ELR (cell line): ENCODE measurements at places on chromosomes 12 and 14.

- DNase-seq: no peak
These were observed 99.9 kb upstream of the MAP1LC3B2 start for GRCh38 chr12:116459011-116459875.

GRCh38 chr12:122244565-122245371, 18.9 kb upstream of the DIABLO start:
- DNase-seq: no peak

DNA sequence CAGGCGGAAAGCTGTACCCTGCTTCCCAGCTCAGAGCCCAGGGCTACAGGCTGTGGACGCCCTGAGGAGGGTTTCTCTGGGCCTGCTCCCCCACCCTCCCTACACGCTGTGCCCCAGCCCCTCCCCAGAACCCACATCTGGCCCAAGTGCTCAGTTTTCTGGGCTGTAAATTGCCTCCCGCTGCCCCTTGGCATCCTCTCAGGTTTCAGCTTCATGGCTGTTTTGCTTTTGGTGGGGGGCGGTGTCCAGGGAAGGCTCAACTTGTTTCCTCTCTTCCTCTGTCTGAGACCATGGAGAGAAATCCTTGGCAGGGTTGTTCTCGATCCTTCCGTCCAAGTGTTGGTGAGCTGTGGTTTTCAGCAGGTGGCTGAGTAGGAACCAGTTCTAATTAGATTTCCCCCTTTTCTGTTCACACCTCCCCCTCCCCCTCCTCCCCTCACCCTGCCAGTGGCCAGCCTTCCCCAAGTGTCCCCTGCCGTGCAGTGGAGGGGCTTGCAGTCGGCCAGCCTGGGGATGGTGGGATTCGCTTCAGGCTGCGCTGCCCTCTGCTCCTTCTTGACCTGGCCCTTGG, 61.8 kb downstream of the TSPAN9 start:
- no peak for DNase-seq

DNA sequence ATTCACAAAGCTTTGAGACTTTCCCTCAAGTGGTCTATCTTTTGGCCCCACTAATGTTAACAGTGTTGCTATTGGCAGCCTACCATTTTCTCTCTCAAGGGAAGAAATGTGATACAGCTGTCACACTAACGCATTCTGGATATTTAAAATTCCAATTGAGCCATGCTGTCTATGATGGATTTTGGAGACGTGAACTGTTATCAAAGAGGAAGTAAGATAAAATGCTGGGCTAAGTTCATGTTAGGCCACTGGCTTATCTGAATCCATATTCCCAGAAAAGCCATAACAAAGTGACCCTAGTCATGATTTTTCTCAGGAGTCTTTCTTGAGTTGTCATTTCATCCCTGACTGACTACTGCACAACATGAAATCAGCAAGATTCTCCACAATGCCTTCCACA, 200.2 kb downstream of the PHLDA1 start:
- no peak for DNase-seq

- no peak for DNase-seq
These were observed 84.4 kb downstream of the SPATS2 start for GRCh38 chr12:49451468-49452259.

- no peak for DNase-seq
These were observed 185.7 kb upstream of the PPFIA2 start for GRCh38 chr12:81944886-81945285.

- DNase-seq: peak; percentile 39
These were observed 9.1 kb upstream of the RNF34 start for GRCh38 chr12:121390856-121391255.

GRCh38 chr14:93638790-93639189, 149.5 kb downstream of the PRIMA1 start:
- DNase-seq: no peak

GRCh38 chr12:41619705-41620104, 431.6 kb downstream of the PDZRN4 start:
- no peak for DNase-seq

GRCh38 chr14:49420201-49420600, 166.0 kb downstream of the RPS29 start:
- DNase-seq: no peak

DNA sequence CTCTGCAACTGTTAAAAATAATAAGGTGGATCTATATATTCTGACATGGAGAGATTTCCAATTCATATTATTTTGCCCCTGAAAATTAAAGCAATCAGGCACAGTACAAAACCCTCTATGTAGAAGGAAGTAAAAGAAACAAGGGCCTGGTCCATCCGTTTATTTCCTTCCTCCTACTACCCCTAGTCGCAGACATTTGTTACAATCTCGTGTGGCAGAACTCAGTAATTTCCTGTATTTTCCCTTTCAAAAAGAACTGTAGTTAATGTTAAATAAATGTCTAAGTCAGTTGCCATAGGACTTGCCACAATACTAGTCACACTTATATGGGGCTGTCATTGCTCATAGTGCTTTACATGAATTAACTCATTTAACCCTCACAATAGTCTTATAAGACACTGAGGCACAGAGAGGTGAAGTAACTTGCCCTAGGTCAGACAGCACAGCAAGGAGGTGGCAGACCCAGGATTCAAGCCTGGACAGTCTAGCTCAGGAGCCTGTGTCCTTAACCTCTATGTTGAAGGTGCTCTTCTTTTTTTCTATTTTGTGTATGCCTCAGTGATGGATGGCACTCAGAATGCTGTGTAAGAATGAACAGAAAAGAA, 24.2 kb downstream of the NINJ2 start:
- DNase-seq: no peak

- DNase-seq: peak; percentile 75
These were observed 454.1 kb downstream of the ATP23 start for GRCh38 chr12:58395470-58395869.

DNA sequence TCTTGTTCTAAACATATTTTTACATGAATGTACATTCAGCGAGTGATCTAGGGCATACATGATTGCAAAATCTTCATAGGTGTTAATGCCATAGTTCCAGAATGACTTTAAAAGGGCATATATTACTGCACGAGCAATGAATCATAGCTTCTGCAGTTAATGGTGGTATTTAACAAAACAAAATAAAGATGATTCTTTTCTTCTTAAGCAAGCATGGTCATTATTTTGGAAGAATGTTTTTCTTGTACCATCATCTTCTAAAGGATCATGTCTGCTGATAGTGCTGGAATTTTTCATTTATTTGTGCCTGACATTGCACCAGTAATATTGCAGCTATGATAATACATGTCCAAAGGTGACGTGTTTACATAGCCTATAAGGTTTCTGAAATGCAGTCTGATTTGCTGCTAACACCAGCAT, 388.6 kb downstream of the CCDC91 start:
- DNase-seq: no peak

GRCh38 chr12:25455696-25456095, 97.4 kb downstream of the LMNTD1 start:
- peak; percentile 48 for DNase-seq

- DNase-seq: peak; percentile 22
These were observed 4.7 kb downstream of the RPS29 start for GRCh38 chr14:49581209-49582112.

GRCh38 chr12:122021193-122021821, 377 bp upstream of the BCL7A start:
- DNase-seq: peak; percentile 54

DNA sequence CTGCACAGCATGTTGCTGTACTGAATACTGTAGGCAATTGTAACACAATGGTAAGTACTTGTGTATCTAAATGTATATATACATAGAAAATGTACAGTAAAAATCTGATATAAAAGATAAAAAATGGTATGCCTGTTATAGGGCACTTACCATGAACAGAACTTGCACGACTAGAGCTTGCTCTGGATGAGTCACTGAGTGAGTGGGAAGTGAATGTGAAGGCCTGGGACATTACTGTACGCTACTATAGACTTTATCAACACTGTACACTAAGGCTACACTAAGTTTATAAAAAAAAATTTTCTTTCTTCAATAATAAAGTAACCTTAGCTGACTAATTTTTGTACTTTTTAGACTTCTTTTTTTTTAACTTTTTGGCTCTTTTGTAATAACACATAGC, 24.2 kb upstream of the NEDD1 start:
- peak; percentile 89 for DNase-seq

DNA sequence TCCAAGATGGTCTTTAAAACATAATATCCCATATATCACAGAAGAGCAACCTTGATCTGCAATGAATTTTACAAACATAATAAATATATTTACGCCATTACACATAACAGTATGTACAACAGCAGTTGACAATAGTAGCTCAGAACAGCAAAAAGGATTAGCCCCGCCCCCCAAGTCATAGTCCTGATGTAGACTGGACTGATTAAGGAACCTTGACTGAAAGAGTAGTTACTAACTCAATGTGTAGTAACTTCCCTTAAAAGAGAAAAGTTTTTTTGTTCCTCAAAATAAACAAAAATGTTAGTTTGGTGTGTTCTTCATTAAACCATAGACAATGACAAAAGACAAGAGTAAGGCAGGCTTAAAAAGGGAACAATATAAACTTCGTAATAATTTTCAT, 44.5 kb downstream of the GTF2A1 start:
- no peak for DNase-seq

- peak; percentile 31 for DNase-seq
These were observed 282.0 kb upstream of the RGS6 start for GRCh38 chr14:71650187-71650755.

GRCh38 chr14:104425171-104425681, 154.3 kb upstream of the C14orf180 start:
- no peak for DNase-seq

GRCh38 chr12:38878333-38878705, 27.1 kb downstream of the CPNE8 start:
- DNase-seq: no peak

- DNase-seq: peak; percentile 67
These were observed 51.0 kb upstream of the SRSF5 start for GRCh38 chr14:69715725-69716477.

GRCh38 chr12:3364226-3364625, 126.8 kb upstream of the PRMT8 start:
- DNase-seq: no peak

GRCh38 chr14:36212577-36212976, 36.1 kb upstream of the PTCSC3 start:
- no peak for DNase-seq

DNA sequence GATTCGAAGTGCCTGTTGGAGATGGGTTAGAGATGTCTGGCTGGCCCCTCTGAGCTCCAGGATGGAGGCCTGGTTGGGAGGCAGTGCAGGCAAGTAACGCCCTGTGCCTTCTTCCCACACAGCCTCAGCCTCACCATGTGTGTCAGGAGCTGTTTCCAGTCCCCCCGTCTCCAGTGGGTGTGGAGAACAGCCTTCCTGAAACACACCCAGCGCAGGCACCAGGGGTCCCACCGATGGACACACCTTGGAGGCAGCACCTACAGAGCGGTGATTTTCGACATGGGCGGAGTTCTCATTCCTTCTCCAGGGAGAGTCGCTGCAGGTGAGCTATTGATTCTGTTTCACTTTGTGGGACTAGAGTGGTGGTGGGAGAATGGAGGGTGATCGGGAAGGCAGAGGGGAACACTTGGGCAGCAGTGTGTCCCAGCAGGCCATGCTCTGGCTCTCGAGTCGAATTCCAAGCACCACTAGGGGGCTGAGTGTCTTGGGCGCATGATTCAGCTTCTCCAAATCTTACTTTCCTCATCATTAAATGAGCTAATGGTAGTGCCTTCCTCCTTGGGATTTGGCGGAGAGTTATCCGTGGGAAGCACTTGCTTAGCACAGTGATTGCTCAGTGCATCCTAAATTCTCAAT, 6.8 kb downstream of the ACAD10 start:
- DNase-seq: peak; percentile 41

DNA sequence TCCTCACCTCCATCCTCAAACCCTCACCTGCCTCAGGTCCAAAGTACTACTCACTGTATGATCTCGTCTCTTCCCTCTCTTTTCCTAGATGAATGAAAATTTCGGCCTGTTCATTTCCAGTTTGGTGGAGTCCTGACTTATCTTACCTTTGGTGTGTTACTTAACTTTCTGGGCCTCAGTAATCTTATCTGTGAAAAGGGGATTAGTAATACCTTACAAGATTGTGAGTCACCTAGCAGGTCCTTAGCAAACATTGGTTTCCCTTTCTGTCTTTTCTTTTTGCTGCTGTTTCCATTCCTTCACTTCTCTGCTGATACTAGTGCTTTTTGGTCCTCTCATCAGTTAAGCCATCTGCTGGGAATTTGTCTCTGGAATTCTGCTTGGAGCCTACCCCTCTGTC, 52.8 kb downstream of the AKAP6 start:
- DNase-seq: peak; percentile 25

GRCh38 chr12:92062539-92063493, 82.8 kb downstream of the BTG1 start:
- DNase-seq: no peak

GRCh38 chr14:53766601-53767000, 190.0 kb downstream of the BMP4 start:
- no peak for DNase-seq

DNA sequence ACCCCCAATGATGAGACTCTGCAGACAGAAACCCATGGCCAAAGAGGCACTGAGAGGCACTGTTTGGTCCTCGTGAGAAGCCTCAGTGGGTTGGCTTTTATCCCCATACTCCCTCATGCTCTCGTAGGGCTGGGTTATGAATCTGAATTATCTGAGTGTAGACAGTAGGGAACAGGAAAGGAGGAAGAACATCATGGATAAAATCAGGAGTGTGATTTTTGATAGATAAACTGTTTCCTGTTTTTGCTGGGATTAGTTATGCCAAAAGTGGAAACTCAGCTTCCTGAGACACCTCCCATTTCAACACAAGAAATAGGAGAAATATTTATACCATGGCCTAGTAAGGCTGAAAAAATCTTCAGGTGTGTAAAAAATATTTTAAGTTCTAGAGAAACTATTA, 177.9 kb downstream of the PPM1H start:
- DNase-seq: no peak

DNA sequence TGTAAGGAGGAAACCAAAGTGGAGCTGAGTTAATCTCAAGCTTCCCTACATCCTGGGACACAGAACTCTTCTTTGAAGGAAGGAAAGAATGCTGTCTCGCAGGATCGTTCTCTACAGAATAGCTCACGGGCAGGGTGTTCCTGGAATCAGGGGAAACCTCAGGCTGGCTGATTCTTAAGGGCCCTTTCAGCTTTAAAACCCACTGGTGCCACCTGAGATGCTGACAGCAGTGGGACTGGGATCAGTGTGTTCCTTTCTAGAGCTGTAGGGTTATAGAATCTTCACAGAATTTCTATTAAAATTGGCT, 47.8 kb downstream of the UBE3B start:
- no peak for DNase-seq

- peak; percentile 38 for DNase-seq
These were observed 992 bp downstream of the CPSF2 start for GRCh38 chr14:92122761-92123160.

GRCh38 chr12:111228916-111229666, 139.8 kb downstream of the PHETA1 start:
- DNase-seq: no peak

GRCh38 chr14:40983604-40984003, 623.1 kb upstream of the LRFN5 start:
- no peak for DNase-seq

DNA sequence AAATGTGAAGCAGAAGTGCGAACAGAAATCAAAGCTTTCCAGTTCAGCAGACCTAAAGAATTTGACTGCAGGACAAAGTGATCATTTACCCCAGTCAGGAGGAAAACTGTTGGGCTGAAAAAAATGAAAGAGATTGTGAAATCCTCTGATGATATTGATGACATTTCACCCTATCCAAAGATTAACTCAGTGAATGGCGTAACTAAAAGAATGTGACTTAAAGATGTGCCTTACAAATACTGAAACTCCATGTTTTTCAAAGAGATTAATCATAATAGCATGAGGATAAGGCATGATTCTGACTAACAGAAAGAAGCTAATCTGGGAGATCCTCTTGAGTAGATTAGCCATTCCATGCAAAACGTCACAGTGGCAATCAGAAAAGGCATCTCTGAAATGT, 225.6 kb downstream of the DUSP6 start:
- DNase-seq: no peak
